ENCODE measurements at places on chromosomes 13 and 19.

GRCh38 chr13:72839831-72840426 lies 58.0 kb downstream of the PIBF1 start:
- DNase-seq, result no peak

GRCh38 chr13:22278336-22278929 lies 607.6 kb downstream of the FGF9 start:
- DNase-seq, result no peak

DNA sequence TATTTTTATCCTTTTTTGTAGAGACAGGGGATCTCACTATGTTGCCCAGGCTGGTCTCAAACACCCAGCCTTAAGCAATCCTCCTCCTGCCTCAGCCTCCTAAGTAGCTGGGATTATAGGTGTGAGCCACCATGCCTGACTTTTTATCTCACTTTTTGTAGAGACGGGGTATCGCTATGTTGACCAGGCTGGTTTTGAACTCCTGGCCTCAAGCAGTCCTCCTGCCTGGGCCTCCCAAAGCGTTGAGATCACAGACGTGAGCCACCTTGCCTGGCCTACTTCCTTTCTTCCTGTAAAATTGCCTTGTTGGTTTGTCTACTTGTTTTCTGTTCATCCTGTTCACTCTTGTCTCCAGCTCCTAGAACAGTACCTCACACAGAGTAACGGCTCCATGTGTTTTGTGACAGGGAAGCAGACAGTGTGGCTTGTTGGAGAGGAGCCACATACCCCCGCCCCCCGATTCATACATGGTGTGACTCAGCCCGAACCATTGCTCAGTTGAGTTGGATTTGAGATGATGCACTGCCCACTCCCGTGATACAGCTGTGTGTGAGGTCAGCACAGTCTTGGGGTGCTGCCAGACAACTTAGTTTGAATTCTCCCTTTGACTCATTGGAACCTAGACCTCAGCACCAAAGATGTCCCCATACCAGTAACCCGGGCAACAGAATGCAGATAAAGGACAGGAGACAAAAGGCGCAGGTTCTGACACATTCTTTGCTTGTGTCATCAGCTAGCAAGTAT lies 34.2 kb downstream of the GPR42 start:
- DNase-seq, result no peak

GRCh38 chr19:56896095-56896494 lies 55.6 kb upstream of the PEG3 start:
- no peak for DNase-seq

- DNase-seq, result no peak
Observed at GRCh38 chr13:110556224-110556606, 5.3 kb downstream of the RAB20 start.

DNA sequence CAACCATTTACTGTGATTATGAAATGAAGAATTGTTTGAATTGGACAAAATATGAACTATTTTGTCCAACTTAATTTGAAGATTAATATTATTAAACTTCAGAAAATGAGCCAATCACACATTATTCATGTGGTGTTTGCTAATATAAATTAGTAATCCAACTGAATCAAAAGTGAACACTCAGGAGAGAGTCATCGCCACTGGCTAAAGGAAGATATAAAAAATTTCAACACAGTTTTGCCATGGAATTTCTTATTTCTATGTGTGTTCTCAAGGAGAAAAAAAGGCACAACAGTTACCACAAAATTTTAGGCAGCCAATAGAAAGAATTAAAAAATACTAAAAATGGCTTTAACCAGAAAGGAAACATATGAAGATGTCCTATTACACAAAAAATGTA lies 2683.8 kb downstream of the PCDH9 start:
- DNase-seq, result no peak

DNA sequence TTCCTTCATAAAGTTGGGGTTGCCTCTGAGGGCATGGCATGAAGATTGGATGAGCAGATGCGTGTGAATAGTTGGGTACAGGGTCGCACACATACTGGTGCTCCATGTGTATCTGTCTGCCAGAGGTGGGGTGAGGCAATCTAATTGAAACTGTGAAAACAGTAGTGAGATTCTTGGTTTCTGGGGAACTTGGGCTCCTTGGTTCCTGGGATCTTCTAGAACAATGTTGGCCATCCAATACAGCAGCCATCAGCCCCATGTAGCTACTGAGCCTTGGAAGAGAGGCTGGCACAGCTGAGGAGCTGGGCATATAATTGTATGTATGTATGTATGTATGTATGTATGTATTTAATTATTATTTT lies 616 bp downstream of the FCHO1 start:
- no peak for DNase-seq

DNA sequence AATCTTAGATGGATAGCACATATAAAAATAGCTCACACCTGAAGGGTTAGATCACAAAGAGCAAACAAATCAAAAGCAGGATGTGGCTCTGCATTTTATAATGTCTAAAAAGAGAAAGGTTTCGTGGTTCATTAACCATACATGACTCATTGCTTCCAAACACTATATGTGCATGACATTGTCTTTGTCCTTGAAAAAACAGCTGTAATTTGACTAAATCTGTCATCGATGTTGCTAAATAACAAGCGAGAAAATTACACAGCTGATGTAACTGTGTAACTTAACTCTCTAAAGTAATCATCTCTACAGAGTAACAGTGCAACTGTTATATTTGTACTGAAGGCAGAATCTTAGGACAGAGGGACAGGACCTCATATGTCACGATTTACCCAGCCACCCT lies 383.1 kb upstream of the GPC6 start:
- no peak for DNase-seq

DNA sequence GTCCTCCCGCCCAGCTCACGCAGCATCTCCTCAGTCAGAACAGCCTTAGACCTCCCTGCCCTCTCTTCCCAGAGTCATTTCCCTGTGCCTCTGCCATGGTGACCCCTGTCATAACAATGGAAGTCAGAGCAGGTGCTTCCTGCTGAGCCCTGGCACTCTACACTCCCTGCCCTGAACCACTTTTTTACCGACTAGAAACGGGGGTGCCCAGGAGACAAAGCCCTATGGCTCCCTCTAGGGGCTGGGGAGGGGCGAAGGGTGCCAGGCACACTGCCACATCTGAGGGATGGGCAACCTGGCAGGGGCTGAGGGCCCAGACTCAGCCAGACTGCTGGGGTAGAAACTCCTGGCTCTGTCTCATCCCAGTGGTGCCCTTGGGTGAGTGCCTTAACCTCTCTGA lies 16.4 kb downstream of the ZNF574 start:
- no peak for DNase-seq

GRCh38 chr19:13036366-13036976 lies 41.2 kb downstream of the NFIX start:
- DNase-seq, result peak; percentile 91

Data from NCI-H1436 treated with DMSO at 0.1 percent for 48 hours (cell line).